ENCODE measurements at places on chromosomes 7 and 10.

- no peak for DNase-seq
Observed at GRCh38 chr7:116142850-116143249, 67.5 kb upstream of the TES start.

GRCh38 chr10:44467900-44468299 is 83.0 kb upstream of the CXCL12 start:
- DNase-seq = no peak

- no peak for DNase-seq
Observed at GRCh38 chr7:156999958-157000726, 10.3 kb downstream of the MNX1 start.

GRCh38 chr7:95405208-95405607 is 9.0 kb upstream of the PON3 start:
- no peak for DNase-seq

GRCh38 chr10:59991661-59992060 is 85.3 kb upstream of the CCDC6 start:
- DNase-seq = no peak

DNA sequence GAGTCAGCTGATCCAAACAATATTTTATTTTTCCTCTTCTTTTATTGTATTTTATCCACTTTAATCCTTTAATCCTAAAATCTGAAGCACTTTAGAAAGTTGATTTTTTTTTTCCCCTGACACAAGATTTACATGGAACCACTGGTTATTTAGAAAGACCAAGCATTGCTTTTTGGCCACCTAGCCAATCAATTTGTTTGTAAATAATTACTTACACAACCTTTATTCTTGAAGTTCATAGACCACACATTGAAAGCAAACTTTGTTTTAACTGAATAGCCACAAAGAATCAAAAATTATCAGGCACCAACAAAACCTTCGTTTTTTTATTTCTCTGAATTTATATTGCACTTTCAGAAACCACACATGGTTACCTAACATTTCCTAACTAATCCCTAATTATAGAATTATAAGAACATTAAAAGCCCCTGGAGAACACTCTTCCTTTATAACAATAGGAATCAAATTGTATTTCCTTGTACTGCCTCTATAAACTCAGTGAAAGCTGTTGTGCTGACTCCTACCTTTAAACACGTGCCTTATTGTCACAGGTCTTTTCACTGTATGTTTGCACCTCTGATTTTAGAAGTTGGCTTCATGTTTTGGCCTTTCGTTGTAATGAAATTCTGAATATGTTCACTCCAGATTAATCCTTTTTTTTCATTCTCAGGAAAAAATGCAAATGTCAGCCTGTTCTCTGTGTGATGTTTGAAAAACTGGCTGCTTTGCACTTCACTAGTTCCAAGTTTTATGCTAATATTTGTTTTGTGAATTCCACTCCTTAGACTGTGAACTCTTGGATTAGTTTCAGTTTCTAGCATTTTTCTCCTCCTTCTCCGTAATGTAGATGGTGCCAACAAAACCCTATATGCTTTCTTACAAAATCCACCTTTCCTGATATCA is 1511.9 kb downstream of the REEP3 start:
- no peak for DNase-seq

GRCh38 chr10:84224411-84225028 is 824 bp downstream of the LRIT2 start:
- DNase-seq = no peak

- DNase-seq = no peak
Observed at GRCh38 chr7:33654676-33655075, 250.7 kb upstream of the BMPER start.

- DNase-seq = no peak
Observed at GRCh38 chr7:19020062-19020461, 97.4 kb downstream of the TWIST1 start.

- DNase-seq = no peak
Observed at GRCh38 chr10:104139221-104139620, 17.2 kb downstream of the SFR1 start.

DNA sequence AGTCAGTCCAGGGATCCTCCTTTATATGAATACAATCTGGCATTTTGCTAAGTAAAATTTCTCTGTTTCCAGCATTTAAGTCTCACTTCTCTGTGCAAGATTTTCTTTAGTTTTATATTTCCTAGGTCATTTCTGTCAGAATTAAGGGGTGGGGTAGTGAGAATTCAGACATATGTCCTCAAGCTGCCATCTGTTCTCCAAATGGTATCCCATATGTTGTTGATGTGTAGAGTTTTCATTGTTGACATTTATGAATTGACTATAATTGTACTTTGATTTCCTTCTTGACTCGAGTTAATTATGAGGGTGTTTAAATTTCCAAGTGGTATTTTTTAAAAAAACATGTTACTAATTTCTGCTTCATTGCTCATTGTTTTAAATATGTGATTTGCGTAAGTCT is 148.8 kb downstream of the NPSR1 start:
- DNase-seq = no peak

GRCh38 chr10:124533266-124533665 is 71.6 kb downstream of the LHPP start:
- DNase-seq = no peak

DNA sequence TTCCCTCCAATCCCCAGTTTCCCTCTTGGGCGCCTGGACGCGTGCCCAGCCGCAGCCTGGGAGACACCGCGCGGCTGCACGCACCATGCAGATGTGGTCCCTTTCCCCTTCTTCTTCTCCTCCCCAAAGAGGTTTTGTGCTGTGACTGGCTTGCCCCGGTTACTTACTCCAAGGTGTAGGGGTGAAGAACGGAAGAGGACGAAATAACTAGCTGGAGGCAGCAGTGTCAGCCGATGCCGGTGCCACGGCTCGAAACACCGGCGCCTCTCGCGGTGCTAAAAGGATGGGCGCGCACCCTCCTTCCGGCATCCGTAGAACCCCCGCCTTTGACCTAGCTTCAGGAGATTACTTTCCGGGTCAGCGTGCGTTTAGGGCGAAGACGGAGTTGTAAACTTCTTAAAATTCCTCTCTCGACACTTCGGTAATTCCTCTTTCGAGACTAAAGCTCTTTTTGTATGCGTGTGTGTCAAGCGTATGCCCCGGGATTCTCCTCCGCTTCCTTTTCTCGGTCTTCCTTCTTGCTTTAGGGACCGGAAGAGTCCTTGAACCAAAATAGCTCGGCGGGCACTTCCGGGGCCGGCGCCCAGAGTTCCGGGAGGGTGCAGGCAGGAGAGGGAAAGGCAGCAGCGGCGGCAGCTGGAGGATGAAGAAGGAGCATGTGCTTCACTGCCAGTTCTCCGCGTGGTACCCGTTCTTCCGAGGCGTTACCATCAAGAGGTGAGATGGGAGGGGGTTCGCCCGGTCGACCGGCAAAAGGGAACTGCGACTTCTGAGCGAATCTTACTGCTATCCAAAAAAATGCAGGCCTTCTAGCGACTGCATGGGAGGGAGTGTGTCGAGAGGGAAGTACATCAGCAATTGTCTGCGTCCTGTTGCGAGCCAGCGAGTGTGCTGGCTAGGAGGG is at the start of the genes CDC123 and NUDT5:
Gene CDC123, plus strand, starts transcription at position 586 of the 904 bp plus-strand sequence. Its CDS starts 58 bp downstream, at position 644.
Gene NUDT5, minus strand, starts transcription at position 289 of the 904 bp plus-strand sequence. CDS start 9,600 bp downstream, outside the sequence.
- DNase-seq = peak; percentile 80

DNA sequence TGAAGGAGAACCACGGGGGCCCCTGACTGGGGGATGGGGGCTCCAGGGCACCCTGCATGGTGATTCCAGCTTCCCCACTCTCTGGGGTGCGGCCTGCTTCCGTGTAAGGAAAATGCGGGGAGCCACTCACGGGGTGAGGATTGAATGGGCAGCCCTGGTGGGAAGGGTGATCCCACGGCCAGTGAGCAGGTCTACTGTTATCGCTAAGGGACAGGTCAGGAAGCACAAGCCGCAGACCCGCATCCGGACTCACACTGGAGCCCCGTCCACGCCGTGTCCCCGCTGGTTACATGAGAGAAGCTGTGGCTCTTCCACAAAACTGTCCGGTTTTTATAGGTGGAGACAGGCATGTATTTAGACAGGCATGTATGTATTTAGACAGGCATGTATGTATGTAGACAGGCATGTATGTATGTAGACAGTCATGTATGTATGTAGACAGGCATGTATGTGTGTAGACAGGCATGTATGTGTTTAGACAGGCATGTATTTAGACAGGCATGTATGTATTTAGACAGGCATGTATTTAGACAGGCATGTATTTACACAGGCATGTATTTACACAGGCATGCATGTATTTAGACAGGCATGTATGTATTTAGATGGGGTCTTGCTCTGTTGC is 5.7 kb downstream of the PSMG3 start:
- no peak for DNase-seq

- no peak for DNase-seq
Observed at GRCh38 chr10:31876652-31877352, 51.8 kb downstream of the ARHGAP12 start.

DNA sequence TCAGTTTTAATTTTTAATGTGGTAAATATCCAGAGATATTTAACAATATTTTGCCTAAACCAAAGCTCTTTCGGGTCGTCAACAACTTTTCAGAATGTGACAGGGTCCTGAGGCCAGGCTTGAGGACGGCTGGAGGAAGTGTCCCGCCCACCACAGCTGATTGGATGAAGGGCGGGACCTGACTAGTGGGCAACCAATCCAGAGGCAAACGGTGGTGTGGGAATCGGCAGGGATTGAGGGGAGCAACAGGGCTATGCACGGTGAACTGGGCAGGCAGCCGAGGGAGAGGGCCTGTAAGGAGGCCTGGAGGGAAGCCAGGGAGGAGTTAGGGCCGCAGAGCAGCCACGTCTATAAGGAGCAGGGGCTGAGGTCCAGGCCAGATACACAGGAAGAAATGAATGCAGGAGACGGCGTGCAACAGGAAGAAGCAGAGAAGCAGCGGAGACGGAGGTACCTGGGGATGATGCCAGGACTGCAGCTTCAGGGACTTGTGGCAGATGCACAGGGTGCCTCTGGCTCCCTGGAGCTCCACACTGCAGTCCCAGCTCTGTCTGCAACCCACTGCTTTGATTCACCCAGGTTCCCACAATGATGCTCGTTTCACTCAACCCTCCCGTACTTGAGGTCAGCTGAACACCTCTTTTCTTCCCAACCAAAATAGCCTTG is 46.1 kb upstream of the ZMIZ1 start:
- no peak for DNase-seq

GRCh38 chr7:29607259-29607658 is 43.6 kb downstream of the PRR15 start:
- no peak for DNase-seq

DNA sequence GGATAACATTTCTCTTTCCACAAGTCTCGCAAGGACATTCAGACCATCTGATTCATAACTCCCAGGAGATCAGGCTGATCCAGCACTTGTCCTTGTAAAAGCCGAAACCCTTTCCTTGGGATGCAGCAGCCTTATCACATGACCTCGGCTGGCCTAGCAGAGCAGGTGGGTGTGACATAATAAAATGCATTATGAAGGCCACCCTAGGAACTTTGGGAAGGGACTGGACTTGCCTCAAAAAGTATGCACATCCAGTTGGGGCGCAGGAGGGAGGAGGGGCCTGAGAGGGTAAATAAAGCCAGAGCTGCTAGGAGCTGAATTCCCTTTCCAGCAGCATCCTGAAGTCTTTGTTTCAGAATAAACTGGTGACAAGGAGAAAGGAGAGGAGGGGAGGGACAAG is 260.8 kb downstream of the SNX13 start:
- DNase-seq = no peak

DNA sequence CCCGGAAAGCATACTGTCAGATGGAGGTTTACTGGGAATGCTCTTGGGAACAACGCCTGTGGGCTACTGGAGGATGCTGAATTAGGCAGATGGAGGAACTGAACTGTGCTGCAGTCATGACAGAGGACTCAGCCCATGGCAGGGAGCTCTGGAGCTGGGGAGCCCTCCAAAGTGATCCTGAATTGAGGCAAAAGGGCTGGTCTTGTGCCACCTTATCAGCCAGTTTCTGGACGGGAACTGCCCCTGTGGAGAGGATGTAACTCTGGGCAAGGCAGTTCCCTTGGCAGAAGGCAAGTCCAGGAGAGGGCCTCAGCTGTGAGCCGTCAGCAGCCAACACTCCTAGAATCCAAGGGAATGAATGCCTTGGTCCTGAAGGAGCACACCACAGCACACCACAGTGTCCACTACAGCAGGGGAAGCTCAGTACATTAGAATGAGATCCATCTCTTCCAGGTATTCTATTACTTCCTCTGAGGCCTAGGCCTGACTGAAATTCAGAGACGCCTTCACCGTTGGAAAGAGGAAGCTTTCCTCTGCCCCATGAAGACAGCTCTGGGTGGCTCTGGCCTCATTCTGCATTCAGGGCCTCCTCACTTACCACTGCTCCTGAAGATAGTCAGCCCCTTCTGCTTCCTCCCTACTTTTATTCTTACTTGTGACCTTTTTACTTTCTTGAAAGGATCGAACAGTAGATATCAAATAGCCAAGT is 139.6 kb upstream of the GPR26 start:
- DNase-seq = no peak

- peak; percentile 36 for DNase-seq
Observed at GRCh38 chr7:3154881-3155494, 111.3 kb upstream of the CARD11 start.

DNA sequence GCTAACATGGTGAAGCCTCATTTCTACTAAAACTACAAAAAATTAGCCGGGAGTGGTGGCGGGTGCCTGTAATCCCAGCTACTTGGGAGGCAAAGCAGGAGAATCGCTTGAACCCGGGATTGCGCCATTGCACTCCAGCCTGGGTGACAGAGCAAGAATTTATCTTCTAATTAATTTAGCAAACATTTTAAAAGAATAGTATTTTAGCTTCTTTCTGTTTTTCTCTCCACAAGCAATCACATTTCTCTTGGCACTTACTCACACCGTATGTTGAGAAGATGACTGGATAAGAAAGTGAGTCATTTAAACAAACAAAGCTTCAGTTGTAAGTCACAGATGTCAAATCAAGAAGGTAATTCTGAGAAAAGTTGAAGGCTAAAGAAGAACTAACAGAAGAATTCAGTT is 264.0 kb downstream of the ARL4A start:
- DNase-seq = no peak

GRCh38 chr10:131062621-131063260 is 248.8 kb downstream of the TCERG1L start:
- DNase-seq = no peak

GRCh38 chr10:3720228-3721019 is 64.6 kb downstream of the KLF6 start:
- no peak for DNase-seq

- no peak for DNase-seq
Observed at GRCh38 chr7:81506609-81507008, 263.2 kb downstream of the HGF start.

GRCh38 chr7:2668401-2668800 is 19.6 kb upstream of the AMZ1 start:
- DNase-seq = no peak

GRCh38 chr7:142943706-142944268 is 4.5 kb downstream of the LLCFC1 start:
- DNase-seq = no peak

- DNase-seq = no peak
Observed at GRCh38 chr10:6399231-6399741, 180.8 kb downstream of the PRKCQ start.

- DNase-seq = no peak
Observed at GRCh38 chr10:61592581-61592980, 70.1 kb upstream of the CABCOCO1 start.

DNA sequence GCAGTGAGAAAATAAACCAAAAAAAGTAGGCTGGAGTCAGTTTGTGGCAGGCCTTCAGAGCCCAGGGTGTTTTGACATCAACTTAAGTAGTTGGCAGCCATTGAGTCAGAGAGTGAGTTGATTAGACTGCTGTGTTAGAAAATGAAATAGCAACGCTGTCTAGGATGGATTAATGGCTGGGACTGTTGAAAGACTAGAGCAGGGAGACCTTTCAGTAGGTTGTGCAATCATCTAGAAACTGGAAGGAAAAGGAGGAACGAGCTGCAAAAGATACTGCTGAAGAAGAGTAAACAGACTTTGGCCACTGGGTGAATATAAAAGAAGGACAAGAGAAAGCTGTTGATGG is 28.6 kb upstream of the TRIL start:
- DNase-seq = no peak

- DNase-seq = no peak
Observed at GRCh38 chr10:106535304-106535953, 629.1 kb downstream of the SORCS1 start.
